ENCODE measurements at places on chromosomes 7 and 10. TPM values are rescaled to one million over a fixed set of nuclear protein-coding genes. Genes with fewer than 3 reads are reported as not detected.

DNA sequence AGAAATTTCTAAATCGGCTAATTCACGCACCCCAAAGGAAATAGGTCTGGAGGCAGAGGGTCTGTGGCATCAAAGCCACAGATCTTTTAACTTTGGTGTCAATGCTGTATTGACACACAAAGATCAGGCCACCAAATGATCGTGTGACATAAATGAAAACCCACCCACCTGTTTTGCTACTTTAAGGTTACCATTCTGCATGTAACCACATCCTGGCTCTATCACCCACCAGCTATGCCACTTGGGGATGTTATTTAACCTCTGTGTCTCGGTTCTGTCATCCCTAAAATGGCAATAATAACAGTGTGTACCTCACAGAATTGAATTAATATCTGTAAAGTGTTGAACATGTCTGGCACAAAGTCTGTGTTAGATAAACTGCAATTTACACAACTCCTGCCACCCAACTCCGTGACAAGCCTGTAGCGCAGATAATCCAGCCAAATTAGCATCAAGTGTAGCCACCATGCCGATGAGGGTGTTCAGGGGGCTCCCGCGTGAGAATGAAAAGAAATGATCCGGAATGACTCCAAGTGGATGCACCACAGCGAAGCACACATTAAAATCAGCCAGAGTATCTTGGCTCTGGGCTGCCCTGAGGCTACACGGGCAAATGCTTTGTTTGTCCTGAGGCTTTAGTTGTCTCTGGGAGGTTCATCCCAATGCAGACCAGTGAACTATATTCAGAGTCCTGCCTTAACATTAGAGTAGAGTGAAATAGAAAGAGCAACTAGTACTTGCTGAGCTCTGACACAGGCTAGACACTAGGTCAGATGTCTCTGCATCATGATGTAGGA is 158.4 kb upstream of the NEBL start:
- no peak for DNase-seq

Gene MEIG1
- total RNA-seq, result not detected

- DNase-seq, result no peak
Observed at GRCh38 chr7:50292763-50293162, 11.8 kb upstream of the IKZF1 start.

DNA sequence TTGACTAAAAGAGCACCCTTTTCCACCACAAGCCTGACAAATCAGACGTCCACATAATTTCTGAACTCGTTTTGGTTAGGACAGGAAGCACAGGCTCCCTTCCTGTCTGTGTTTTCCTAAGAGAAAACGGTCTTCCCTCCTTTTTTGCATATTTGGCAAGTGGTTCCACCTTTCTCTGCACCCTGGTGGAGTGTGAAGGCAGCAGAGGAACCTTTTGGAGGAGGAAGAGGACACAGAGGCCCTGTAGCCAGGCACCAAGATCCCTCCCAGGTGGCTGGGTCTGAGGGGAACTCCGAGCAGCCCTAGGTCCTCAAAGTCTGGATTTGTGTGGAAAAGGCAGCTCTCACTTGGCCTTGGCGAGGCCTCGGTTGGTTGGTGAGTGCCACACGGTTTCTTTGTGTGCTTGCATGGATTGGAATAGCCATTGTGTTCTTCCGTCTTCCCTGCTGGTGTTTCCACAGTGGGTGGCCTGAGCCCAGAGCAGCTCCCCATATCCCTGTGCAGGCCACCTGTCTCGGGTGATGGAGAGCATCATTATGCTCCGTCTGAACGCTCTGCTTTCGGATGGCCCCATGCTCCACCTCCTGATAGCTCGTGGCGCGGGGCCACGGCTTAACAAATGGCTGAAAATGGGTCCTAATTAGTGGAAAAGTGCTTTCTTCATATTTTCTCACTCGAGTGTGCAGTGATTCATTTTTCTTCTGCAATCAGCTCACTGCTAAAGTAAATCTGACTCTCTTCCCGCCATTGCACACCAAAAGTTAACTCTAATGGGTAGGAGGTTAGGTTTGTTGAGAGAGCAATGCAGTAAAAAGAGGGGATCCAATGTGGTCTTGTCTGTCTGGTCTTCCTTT is 4.2 kb downstream of the IKZF1 start:
- no peak for DNase-seq

DNA sequence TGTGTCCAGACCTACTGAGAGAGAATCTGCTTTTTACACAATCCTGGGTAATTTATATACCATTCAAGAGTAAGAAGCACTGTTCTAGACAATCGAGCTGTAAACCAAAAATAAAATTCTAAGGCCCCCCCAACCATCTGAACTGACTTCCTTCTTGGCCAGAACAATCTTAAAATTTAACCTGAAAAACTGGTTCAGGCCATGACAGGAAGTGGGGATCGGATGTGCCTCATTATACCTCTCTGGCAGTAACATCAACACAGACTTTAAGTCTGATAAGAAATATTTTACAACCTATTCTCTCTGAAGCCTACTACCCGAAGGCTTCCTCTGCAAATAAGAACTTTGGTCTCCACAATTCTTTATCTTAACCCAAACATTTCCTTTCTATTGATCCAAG is 75.2 kb upstream of the KIF5B start:
- DNase-seq, result no peak

Gene WIPF3
- 0.51 TPM for total RNA-seq

DNA sequence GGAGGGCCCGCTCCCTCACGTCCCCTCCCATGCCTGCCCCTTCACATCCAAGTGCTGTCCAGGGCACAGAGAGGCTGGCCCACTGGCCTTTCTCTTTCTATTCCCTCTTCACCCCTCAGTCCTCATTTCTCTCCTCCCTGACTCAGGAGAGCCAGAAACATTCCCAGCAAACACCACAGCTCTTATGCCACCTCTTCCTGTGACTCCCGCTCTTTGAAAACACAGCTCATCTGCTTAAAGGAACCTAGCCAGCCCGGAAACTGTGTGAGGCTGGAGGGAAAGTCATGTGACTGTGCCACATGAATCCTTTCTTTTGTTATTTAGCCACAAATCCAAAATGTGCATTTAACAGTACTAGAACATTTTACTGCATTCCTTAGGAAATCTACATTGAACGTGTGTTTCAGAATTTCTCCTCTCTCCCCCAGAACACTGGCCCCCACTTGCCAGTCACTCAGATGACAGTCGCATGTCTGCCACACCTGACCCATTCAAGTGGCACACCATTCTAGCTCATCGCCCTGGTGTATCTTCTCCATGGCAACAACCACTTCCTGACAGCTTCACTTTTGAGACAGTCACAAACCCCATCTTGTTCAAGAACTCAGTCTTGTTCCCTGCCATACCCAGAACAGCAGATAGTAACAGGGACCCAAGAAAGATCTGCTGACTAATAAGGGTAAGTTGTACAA is 42.8 kb downstream of the GRB10 start:
- DNase-seq, result no peak

DNA sequence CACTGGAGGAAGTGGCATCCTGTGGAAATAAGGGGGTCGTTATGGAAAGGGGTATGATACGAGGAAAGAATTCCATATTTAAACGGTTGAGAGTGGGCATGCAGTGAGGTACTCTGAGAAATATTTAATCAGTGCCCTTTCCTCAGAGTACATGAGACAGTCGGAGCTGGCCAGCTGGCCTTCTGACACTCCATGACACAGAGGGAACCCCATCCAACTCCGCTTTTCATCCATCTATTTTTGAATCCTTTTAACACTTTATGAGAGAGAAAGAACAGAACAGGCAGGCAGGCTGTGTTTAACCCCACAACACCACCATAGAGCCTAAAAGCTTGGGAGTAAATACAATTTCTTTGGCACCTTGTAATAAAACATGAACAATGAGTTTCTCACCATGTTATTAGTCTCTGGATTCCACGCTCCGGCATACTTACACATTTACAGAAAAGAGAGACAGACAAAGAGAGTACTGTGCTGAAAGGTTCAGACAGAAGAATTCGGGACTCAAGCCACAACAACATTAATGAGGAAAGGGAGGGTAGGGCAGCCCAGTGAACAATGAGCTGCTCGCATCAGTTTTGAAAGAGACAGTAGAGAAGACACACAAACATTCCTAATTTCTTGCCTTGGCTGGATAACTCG is 124.2 kb upstream of the PDLIM1 start:
- DNase-seq, result no peak

DNA sequence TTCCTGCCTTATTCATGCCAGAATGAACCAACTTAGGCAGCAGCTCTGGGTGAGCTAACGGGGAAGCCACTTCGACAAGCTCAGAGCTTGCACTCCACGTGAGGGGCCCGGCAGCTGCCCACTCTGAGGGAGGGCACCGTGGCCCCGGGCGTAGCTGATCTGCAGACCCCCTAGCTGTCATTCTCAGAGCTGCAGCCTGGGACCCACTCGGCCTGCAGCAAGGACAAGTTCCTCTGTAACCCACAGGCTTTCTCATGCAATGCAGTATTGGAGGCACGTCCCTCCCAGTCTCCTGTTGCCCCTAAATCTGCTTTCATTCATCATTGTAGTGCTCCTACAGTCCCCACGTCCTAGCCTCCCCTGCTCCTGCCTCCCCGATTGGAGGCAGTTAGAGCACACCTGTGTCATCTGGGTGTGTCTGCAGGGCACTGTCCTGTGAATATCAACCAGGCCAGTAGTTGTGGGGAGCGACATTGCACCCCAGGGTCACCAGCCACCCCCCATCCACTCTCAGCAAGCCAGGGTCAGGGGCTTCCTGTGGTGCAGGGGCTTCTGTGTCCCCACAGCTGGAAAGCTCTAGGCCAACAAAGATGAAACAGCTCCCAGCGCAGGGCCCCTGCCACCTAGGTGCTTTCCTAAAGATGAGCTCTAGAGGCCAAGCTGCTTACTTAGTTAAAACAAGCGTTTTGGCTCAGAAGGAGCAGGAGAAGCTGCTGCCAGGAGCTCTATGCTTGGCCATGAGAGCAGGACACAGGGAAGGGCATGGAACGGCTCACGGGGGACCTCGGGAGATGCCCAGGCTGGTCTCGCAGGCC is 333.6 kb downstream of the ADARB2 start:
- peak; percentile 72 for DNase-seq

DNA sequence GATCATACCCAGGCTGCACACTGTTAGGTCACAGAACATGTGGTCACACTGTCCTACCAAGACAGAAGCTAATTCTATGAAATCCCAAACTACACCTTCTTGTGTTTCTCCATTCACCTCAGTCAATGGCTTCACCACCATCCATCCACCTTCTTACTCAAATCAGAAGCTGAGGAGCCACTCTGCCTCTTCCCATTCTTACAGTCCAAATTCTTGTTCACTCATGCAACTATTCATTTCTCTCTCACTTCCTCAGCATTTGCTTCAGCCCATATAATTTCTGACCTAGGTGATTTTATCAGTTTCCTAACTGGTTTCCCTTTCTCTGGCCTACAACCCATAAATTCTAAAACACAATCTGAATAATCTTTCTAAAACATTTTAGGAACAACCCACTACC is 229.2 kb downstream of the LRRN3 start:
- no peak for DNase-seq

GRCh38 chr10:96665306-96665705 is 55.0 kb downstream of the PIK3AP1 start:
- no peak for DNase-seq

DNA sequence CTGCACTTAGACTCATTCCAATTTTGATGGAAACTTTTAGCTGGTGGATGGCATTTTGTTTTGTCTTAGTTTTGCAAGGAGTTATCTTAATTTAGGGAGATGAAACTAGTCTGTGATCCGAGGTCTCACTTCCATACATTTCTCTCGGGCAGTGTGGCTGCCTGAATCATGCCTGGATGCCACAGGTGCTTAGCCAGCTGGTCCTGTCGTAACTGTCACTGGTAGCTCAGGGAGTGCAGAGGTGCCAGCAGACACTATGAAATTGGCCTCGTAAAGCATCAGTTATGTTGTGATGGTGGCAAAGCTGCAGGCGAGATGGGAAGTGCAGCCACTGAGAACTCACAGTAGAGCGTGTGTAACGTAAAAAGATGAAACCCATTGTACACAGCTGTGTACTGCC is 74.9 kb downstream of the EGFR start:
- no peak for DNase-seq

All from chondrocyte (in vitro differentiated cells).